ENCODE measurements at places on chromosomes 16 and 17.

DNA sequence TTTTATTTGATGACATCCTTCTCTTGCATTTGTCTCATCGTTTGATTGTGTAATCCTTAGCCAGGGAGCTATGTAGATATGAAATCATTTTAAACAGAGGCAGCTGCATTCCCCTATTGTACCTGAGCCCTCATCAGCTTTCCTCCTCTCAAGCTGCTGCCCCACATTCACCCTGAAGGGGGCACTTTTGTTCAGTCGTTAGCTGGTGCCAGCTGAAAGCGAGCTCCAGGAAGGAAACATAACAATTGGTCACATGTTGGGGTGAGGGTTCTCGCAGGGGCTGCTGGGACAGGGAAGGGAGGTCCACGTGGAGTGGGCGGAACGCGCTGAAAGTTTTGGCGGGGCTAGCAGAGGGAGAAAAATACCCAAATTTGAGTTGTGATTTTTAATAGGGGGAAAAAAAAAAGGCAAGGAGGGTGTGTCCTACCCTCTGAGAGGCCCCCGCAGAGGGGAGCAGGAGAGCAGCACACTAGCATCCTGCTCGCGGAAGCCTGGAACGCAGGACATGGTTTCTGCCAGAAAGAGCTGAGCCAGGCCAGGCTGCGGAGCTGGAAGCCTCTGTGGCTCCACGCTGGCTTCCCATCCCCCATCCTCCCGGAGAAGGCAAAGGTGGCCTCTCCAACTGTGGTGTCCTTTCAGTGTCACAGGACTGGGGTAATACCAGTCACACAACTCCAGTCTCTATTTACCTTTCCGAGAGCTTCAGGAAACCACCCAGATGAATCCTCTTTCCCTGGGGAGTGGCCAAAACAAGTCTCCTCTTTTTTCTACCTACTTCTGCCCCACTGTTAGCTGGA, 8.5 kb upstream of the MSL1 start:
- peak; percentile 92 for DNase-seq

DNA sequence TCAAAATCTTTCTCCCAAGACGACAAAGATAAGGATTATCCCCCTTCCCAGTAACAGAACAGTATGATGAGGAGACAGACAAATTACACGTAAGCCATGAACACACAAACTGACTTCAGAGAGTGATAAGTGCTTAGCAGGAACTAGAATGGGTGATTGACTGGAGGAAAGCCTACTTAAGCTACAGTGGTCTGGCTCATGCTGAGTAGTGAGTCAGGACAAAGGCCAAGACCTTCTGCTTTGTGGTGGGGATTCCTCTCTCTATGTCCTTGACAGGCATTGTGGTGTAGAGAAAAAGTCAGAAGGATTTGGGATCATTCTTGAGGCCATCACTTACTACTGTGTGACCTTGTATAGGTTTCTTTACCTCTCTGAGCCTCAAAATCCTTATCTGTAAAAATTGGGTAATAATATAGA, 381.9 kb upstream of the CCL2 start:
- no peak for DNase-seq

DNA sequence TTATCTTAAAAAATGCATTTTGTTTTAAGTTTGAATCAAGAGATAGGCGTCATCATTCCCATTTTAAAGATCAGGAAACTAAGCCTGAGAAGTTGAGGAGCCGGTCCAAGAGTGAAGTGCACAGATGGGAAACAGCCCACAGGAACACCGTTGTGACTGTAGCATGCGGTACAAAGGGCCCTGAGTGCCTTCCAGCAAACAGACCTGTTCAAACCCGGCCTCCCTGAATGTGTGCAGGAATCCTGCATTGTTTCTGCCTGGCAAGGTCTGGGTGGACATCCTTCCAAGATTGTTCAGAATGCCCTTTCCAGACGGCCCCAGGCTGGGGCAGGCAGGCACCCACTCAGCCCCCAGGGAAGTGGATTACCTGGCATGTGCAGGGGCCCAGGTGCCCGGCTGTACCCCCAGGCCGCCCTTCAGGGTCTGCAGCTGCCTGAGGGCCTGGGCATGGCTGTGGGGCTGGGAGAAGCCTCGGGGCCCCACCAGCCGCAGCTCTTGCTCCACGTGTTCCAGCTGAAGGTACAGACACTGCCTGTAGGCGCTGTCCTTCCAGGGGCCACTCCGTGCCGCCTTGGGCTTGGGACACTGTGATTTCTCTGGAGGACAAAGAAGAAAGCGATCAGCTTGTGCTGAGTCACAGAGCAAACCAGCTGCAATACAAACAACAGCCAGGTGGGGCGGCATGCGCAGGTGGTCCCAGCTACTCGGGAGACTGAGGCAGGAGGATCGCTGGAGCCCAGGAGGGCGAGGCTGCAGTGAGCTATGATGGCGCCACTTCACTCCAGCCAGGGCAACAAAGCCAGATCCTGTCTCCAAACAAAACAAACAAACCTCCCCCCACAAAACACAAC, 45.0 kb upstream of the GCSH start:
- DNase-seq, result no peak

DNA sequence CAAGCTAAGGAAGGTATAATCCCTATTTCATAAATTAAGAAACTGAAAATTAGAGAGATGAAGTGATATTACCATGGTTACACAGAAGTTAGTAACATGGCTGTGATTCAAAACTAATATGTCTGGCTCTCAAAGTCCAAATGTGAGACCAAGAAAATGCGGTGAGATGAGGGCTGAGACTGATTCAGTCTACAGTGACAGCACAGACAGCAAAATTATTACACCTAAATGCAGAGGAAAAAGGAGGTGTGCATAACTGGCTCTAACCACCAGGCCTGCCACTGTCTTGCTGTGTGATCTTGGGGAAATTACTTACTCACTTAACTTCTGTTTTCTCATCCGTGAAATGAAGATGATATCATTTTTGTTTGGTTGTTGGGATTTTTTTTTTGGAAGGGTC, 270.0 kb upstream of the SOX9 start:
- DNase-seq, result no peak

DNA sequence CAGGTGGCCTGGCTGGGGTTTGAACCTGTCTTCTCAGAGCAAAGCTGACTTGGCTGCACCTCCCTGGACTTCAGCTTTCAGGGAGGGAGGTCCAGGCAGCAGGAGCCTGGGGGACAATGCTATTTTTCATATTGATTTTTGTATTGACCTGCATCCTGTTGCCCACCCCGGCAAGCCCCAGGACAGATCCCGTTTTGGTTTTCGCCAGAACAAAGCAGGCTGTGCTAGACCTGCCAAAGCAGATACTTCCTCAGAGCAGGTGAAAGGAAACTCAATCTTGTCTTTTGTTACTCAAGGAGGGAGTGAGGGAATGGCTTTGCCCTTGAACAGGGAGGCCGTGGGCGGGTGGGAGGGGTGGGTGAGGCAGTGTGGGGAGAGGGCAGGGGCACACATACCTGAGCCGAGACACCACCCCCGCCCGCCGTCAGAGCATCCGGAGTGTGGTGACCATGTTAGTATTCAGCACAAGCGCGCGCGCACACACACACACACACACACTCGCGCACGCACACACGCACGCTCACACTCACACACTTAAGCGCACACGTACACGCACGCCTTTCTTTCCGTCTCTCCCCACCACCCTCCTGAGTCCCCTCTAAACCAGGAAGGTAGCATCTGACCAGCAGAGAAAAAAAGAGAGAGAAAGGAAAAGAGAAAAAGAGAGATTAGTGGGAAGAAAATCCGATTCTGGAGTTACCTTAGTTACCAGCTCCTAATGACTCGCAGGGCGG, 59.5 kb downstream of the RAI1 start:
- peak; percentile 59 for DNase-seq

- no peak for DNase-seq
Measured at GRCh38 chr17:5745111-5745813, 161.0 kb upstream of the NLRP1 start.

DNA sequence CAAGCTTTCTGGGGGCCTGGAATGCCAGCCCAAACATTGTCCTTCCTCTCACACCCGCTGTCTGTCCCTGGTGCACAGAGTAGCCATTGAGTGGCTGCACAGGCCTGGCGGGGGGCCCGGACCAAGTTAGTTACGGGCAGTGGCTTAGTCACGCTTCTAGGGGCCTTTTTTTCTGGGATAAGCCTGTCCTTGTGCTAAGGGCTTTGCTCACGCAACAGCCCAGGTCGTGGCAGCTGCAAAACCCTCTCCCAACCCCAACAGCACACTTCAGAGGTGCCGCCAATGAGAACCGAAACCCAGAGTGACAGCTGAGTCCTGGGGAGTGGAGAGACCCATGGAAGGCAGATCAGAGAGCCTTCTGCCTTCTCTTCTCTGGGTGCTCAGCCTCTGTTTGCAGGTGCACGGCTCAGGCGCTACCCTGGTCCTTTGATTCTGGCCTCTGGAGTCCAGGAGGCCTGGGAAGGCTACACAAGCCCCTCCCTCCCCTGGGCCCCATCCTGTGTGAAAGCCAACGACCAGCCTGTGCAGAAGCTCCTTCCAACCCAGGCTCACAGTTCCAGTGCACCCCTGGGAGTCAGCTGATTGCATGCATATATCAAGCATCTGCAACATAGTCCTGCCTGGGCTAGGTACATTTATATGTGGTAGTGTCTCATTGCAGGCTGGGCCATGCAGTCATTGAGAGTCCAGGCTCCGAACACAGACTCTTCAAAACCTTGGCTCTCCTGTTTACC, 9.1 kb downstream of the WSCD1 start:
- DNase-seq, result no peak

DNA sequence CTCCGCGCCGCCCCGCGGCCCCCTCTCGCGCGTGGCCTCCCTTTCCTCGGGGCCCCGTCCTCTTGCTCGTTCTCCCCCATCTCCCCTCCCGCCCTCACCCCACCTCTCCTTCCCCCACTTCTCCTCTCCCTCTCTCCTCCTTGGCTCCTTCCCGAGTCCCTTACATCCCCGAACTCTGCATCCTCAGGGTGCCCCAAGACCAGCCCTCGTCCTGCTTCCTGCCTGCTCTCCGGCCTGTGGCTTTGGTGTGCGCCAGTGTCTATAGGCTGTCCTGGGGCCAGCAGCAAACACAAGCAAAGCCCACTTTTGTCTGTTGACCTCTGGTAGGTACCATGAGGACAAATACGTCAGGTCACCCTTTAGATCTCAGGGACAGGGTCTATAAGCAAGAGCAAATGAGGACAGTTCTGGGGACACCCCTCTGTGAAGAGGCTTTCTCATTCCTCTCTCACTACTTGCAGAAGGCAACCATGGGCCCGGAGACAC, 284 bp upstream of the COPZ2 start:
- DNase-seq, result no peak

DNA sequence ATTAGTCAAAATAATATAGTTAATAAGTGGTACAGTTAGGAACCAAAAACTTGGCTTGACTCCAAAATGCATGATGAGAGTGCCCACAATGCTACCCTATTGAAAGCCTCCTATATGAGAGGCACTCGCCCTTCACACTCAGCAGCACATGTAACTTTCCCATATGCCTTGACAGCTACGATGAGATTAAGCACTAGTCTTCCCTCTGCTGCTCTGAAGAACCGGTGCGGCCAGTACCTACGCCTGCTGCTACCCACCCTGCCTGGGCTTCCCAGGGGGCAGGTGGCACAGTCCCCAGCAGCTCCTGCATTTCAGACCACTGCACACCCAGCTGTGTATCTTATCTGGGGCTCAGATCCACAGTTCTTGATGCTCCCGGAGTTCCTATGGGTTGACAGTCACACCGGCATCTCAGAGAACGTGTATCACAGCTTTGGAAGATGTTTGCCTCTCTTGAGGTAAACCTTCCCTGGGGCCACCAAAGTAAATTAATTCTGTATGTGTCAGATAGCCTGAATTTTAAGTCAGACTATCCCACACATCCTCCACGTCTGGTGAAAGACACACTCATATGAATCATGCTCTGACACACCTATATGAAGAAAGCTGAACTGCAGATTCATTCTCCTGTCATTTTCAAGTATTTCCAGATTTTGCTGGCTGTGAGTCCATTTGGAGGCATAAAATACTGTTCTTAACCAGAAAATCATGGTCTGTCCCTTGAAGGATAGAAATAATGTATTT, 77.8 kb downstream of the MYH10 start:
- DNase-seq, result no peak

DNA sequence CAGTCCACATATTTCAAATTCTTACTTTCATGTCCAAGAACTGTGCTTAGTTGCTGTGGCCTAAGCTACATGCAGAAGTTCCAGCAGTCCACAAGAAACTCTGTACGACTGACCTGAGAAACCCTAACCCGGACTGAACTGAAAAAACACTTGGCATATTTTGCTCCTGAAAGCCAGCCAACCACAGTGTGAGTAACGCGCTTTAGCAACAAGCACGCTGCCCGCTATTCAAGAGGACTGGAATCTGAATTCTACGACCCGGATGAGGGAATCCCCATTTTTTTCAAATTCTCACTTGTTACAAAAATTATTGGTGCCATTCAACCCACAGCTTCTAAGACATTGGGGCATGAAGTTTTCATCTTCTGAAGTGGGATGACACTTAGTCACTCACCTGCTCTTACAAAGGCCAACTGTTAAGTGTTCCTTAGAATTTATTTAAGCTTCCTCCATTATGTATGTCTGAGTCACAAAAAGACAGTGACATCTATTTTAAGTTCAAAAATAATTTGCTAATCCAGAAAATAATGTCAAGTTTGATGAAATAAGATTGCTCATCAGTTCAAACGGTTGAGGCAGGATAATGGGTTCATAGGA, 78.7 kb downstream of the CDYL2 start:
- DNase-seq, result no peak

DNA sequence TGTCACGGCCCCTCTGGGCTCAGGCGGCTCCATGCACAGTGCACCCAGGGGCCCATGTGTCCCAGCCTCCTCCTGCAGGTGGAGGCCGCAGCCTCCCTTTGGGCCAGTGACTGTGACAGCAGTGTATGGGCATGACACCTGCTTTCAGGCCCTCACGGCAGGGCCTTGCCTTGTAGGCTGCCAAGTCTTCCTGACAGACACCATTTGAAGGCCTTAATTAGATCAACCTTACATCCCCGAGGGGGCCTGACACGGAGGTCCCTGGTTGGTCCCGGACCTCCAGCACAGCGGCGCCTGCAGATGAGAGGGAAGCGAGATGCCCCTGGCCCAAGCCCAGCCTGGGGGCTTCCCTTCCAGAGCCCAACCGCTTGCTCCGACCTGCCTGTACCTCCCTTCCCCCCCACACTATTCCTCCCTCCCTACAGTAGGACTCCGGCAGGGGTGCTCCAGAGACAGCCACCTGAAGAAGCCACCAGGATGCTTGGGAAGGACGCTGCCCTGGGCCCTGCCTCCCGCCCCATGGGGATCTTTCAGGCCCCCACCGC, 31.9 kb downstream of the BAIAP2 start:
- DNase-seq, result no peak
